Stimulated activated CD8-positive, alpha-beta memory T cell treated with anti-CD3 and anti-CD28 coated beads, Interleukin-15, amount 100 ng/mL, for 48 hours (primary cell): ENCODE measurements at places on chromosomes 11 and 22.

- no peak for DNase-seq
Observed at GRCh38 chr22:45738206-45738605, 66.6 kb downstream of the ATXN10 start.

GRCh38 chr11:43278193-43278956, 33.4 kb upstream of the API5 start:
- no peak for DNase-seq

GRCh38 chr11:118233377-118233776, 8.6 kb upstream of the JAML start:
- no peak for DNase-seq

DNA sequence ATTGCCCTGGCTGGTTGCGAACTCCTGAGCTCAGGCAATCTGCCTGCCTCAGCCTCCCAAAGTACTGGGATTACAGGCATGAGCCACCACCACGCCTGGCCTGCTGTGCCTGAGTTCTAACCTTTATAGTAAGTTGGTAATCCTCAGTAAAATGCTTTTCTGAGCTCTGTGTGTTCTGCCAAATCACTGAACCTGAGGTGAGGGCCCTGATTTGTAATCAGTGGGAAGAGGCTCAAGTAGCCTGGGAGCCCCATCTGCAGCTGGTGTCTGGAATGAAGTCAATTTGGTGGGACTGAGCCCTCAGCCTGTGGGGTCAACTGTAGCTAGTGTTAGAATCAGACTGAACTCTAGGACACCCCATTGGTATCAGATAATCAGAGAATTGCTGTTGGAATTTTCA, 72.6 kb upstream of the PARVG start:
- no peak for DNase-seq

- DNase-seq = no peak
Observed at GRCh38 chr11:60629399-60629798, 70.0 kb upstream of the MS4A8 start.
